SJSA1 (cell line): ENCODE measurements at places on chromosomes 3 and 15.

- DNase-seq: no peak
Observed at GRCh38 chr3:125132815-125133214, 77.0 kb upstream of the HEG1 start.

- no peak for DNase-seq
Observed at GRCh38 chr15:80191897-80192595, 39.2 kb downstream of the FAH start.

- DNase-seq: no peak
Observed at GRCh38 chr3:24129549-24129948, 184.5 kb downstream of the NR1D2 start.

- no peak for DNase-seq
Observed at GRCh38 chr3:160374472-160374871, 24.6 kb downstream of the IFT80 start.

GRCh38 chr15:50063226-50063625 is 55.8 kb downstream of the ATP8B4 start:
- no peak for DNase-seq
